Coronary artery (tissue), 2 donors: ENCODE measurements at places on chromosomes 7 and 10.
A peak's percentile ranks its signal among the peaks of the same experiment; 100 is the strongest.

DNA sequence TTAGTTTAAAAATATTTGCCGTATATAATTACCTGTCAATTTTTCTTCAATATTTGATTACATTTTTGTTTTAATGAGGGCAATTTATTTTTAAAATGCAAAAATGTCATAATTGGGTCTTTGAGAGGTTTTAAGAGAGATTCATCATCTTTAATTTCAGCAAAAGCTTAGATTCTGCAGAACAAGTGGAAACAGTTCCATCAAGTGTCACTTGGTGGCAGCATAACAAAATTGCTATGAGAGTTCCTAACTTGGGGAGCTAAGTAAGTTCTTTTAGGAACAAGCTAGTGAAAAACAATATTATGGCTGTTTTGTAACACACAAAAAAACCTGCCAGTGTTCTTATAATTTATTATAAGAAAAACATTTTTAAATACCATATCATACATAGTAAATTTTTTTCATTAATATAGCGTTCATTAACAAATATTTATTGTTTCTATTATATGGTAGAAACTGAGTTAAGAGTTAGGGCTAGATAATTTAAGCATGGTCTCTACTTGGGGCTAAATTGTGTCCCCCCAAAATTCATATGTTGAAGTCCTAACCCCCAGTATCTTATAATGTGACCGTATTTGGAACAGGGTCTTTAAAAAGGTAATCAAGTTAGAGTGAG lies 155.2 kb downstream of the MAGI2 start:
- no peak for DNase-seq

GRCh38 chr7:50293509-50294179 lies 10.9 kb upstream of the IKZF1 start:
- no peak for DNase-seq

DNA sequence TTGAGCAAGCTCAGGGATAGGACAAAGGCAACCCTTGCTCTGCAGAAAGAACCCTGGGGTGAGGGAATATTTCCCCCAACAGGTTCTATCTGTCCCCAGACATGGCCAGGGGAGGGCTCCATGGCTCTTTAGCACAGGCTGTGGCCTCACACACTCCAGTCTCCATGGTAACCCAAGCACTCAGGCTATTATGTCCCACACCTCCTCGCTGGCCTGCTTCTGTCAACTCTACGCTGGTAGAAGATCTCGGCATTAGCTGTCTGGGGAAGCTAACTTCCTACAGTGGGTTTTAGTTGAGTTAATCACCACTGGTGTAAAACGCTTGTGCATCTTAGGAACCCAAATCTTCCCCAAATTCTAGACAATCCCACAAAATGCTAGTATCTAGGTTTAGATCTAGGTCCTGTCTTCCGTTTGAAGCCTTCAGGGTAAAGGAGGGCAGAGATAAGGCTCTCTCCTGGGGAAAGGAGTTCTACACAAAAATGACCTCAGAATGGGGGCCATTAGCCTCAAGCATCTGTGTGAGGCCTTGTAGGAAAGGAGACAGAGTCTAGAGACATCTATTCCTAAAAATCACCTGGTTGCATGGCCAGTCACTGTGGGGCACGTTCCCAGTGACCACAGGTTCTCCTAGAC lies 36.7 kb upstream of the SLIT1 start:
- DNase-seq: no peak

DNA sequence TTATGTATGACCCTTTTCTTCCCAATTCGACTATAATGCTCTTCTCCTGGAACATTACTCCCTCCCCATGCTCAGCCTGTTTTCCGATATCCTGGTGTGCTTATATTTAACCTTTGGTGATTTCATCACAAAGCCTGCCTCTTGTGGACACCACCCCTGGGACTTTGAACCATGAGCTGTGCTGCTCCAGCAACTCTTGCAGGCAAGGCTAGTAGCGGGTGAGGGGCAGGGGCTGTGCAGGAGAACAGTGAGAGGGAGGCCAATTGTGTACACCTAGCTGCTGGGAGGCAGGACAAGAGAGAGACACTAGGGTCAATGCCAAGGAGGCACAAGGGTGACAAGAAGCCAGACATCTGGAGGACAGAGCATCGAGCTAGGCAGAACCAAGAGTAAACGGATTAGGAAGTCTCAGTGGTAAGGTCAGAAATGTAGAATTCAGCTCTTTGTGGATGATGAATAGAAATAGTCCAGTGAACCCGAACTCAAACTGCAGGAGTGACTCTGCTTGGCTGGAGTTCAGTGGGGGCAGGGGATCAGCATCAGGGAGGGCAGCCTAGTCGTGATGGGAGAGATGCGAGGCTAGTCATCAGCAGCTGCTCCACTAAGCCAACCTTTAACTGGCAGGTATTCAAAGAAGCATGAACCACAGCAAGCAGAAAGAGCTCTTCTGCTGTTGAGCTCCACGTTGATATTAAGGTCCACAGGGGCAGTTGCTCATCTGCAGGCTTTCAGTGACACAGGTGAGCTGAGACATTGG lies 31.0 kb upstream of the MKI67 start:
- no peak for DNase-seq

DNA sequence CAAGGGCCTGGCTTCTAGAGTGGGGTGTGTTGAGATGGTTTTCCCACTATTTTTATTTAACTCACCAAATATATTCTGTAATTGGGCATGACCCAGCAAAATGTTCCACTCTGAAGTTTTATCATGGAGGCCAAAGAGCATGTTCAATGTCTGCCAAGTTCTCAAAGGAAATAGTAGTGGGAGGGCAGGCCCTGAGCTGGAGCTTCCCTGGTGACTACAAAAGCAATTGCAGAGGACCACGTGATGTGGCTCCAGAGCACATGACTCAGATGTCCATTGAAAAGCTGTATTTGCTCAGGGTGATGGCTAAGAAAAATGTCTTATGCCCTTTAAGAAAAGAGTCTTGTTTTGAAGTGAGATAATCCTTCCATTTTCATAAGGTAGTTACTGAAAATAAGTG lies 1024.8 kb downstream of the LRMDA start:
- peak; percentile 85 for DNase-seq

DNA sequence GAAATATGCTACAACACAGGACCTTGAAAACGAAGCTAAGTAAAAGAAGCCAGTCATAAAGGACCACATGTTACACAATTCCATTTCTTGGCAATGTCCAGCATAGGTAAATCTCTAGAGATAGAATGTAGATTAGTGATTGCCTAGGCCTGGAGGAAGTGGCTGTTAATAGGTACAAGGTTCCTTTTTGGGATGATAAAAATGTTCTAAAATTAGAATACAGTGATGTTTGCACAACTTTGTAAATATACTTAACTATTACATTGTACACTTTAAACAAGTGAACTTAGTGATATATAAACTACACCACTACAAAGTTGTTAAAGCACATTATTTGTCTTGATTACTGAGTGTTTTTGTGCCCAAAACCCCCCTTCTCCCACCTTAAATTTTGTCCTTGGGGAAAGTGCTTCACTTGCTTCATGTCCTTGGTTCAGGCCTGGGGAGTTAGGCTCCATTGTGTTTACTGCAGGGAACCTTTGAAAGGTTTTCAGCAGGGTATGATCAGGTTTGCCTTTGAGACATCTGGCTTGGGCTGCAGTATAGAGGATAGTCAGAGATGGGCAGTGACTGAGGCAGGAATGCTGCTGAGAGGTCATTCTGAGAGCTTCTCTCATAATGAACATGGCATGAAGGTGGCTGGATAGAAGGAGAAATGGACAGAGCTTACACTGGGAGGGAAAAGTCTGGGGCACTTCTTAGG lies 1052.6 kb downstream of the REEP3 start:
- no peak for DNase-seq

- DNase-seq: no peak
Measured at GRCh38 chr7:79434867-79435266, 18.6 kb downstream of the MAGI2 start.

GRCh38 chr10:114376523-114376922 lies 27.8 kb downstream of the AFAP1L2 start:
- no peak for DNase-seq

- DNase-seq: peak; percentile 88
Measured at GRCh38 chr7:151448261-151449252, 8.6 kb upstream of the CRYGN start.

GRCh38 chr10:7391748-7392147 lies 19.1 kb downstream of the SFMBT2 start:
- DNase-seq: no peak

DNA sequence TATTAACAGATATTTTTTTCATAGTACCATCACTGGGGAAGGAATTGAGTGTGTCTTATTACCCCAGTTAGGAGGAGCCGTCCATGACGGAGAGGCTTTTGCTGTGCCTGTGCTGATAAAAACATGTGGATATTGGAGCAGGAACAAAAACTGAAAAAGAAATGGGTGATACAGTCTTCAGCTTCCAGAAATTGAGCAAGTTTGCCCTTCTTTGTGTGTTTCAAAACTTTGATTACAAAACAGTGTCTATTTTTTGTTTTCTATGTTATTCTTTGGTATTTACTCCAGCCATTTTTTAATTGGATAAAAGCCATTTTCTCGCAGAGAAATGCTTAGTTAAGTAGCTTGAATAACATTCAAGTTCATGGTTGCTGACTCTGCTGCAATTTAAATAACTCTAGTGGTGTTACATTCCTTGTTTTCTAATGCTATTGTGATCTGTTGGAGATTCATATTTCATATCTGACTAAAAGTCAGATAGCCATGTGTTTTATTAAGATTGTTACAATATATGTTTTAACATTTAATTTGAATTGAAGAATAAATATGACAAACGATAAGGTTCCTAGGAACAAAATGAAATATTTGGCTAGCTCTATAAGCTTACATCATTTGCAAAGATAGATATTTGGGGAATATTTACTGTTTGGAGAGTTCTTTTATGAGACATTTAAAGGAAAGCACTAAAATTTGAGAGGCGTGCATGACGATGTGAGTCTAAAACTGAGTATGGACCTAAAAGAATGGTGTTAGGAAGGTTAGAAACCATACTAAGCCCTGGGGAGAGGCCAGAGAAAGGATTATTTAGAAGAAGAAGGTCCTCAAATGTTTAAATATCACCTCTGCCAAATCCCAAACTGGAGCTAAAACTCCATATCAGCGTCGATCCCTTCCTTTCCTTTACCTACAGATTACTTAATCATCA lies 747.3 kb upstream of the CELF2 start:
- no peak for DNase-seq

DNA sequence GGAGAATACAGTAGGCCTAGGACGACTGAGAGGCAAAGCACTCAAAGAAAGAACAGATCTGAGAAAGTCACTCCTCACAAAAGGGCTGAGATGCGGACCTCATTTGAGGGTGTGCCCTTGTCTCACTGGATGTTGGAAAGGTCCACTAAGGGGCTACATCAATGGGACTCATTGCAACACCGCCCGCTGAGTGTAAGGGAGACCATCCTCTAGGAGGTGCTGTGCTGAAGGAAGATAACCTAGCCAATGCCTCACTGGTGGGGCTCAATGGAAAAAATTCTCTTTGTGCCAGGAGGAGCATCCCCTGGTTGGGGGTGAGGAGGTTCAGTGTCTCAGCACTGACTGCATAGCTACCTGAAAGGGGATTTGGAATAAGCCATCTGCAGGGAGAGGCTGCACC lies 758.7 kb upstream of the CELF2 start:
- DNase-seq: no peak
